DMS79 (cell line): ENCODE measurements at places on chromosomes 3 and 15.
A peak's percentile ranks its signal among the peaks of the same experiment; 100 is the strongest.

GRCh38 chr3:129176051-129176450, 7.6 kb downstream of the CNBP start:
- DNase-seq: no peak

DNA sequence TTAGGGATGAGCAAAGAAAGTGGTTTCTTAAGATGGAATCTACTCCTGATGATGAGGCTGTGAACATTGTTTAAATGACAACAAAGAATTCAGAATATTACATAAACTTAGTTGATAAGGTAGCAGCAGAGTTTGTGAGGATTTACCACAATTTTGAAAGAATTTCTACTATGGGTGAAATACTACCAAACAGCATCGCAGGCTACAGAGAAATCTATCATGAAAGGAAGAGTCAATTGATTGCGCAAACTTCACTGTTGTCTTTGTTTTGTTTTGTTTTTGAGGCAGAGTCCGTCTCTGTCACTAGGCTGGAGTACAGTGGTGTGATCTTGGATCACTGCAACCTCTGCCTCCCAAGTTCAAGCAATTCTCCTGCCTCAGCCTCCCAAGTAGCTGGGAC, 107.4 kb upstream of the SLC6A6 start:
- DNase-seq: no peak

- DNase-seq: no peak
Measured at GRCh38 chr3:180274536-180274935, 237.8 kb upstream of the PEX5L start.

DNA sequence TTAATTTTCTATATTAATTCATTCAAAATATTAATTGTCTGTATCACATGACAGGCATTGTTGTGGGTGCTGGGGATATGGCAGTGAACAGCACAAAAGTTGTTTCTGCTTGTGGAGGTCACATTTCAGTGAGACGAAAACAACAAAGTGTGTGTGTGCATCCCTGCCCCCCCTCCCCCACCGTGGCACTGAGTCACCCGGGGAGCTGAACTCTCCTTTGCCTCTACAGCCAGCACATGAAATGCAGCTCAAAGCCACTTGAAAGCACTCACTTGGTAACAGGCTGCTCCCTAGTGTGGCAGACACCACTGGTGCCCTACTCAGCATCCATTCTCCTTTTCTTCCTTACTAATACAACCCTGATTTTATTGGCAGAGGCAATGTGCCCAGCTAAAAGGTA, 16.9 kb upstream of the SCAMP5 start:
- peak; percentile 72 for DNase-seq

- no peak for DNase-seq
Measured at GRCh38 chr15:89645680-89646079, 9.6 kb downstream of the KIF7 start.

GRCh38 chr15:74349241-74349778, 18.1 kb downstream of the CYP11A1 start:
- DNase-seq: no peak

DNA sequence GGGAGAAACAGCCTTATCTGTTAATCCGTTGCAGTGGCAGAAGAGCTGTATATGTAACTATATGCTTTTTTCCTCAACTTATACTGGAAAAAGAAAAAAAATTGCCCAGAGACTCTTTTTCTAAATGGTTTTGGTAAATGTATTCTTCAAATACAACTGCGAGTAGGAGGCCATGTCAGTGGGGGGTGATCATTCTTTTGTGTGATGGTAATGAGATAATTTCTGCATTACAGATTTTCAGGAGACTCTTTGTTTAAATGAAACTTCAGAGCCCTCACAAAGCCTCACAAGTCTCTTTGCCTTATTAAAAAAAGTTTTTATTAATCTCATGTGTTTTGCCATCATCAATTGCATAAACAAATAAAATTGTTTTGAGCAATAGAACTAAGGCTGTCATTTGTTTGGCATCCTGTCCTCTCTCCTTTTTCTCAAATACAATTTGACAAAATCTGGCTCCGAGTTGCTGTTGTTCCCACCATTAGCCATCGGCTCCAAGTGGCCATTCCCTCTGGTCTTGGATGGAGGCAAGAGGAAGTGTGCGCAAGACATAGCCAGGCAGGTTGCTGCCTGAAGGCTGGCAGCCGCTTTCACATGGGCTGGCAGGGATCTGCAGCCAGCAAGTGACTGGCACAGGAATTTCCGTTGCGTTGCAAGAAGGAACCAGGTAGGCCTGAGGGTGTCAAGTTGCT, 116.7 kb downstream of the FNDC3B start:
- DNase-seq: no peak

DNA sequence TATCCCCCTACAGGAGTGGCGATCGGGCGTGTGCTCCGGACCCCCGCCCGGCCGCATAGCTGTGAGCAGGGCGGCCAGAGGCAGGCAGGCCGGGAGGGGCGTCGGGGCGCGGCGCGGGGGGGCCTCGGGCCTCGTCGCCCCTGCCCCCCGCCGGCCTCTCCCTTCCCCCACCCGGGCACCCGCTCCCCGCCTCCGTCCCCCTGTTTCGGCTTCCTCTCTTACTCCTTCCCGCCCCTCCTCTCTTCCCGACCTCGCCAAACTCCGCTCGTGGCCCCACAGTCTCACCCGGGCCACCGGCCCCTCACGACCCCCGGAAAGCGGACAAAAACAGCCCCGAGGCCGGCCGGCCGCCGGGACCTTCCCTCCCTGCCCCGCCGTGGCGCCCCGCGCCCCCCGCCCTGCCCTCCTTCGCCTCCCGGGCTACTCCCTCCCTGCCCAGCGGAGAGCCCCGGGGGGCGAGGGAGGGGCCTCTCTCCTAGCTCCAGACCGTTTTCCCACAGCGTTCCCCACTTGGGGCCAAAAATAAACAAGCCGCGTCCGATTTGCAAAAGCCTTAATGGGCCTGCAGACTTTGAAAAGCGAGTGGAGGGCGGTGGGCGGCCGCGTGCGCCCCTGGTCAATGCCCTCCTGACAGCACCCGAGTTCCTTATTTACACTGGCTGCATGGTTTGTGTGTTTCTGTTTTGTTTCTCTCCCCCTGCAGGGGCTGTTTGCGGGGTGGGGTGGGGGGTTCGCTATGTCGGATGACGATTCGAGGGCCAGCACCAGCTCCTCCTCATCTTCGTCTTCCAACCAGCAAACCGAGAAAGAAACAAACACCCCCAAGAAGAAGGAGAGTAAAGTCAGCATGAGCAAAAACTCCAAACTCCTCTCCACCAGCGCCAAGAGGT, 1.0 kb downstream of the UBE2E1 start:
- no peak for DNase-seq

DNA sequence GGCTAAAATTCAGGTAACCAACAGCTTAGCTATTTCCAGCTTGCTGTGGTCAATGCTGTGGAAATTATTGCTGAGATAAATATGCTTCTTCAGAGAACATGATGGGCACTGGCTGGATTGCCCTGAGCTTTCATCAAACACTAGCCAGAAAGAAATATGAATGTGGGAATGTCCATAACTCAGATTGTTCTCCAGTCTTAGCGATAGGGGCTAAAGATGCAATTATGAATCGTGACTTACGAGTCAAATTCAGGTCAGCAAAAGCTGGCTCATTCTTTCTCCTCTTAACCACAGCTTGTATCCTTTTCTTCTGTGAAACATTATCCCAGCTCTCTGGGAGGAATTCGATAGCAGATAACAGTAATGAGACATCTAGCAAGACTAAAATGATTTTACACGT, 307.6 kb downstream of the RYR3 start:
- no peak for DNase-seq

DNA sequence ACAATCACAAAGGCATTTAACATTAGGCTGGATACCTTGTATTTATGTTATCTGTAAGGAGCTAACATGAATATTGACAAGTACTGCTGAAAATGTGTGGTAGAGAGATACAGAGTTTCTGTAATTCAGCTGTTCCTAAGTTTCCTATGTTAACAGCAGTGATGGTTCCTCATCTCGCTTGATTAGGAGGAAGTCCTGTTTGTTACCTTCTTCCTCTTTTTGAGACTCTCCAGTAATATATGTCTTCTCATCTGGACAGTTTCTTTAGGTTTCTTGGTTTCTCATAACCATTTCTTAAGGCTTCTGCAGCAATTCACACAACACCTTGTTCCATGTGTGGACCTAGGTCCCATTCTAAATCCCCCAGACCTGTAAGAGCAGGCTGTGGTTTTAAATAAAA, 11.4 kb upstream of the PEX5L start:
- DNase-seq: no peak

DNA sequence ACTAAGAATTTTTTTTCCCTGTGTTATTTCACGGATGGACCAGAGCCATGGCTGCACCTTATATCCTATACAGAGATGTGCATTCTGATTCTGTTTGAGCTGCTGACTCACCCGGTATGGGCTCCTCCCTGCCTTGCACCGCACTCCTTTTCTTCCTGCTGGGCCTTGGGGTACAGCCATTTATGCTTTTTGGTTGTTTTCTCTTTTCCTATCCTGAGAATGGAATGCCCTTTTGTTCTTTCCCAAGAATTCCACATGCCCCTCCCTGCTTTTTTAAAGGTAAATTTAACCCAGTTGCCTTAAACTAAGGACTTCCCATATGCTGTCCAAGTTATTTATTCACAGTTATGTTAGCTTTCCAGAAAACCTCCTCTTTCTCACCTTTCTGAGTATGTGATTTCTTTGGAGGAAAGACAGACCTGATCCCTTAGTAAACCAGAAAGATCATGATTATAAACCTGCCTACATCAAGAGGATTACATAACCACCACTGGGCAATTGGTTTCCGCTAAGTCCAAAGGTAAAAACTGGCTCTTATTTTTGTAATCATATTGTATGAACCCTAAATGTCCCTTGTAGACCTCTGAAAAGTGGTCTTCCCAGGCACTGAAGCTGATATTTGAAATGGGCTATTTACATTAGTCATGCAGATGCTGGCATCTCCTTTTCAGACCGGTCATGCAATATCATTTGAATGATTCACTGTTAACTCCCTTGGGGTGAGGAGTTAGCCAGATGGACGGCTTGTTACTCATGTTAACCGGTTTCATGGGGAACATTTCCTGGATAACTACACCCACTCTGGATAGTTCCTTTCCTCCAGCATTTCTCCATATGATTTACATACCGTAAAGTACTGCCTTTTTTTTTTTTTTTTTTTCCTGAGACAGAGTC, 45.5 kb downstream of the TMOD3 start:
- no peak for DNase-seq

- no peak for DNase-seq
Measured at GRCh38 chr15:67917636-67918035, 77.8 kb upstream of the RNU6-1 start.

- no peak for DNase-seq
Measured at GRCh38 chr3:193890016-193890897, 245.7 kb upstream of the HES1 start.

- DNase-seq: no peak
Measured at GRCh38 chr15:40743921-40744814, 10.9 kb downstream of the RMDN3 start.

- DNase-seq: no peak
Measured at GRCh38 chr15:85116925-85117646, 135.4 kb downstream of the PDE8A start.

DNA sequence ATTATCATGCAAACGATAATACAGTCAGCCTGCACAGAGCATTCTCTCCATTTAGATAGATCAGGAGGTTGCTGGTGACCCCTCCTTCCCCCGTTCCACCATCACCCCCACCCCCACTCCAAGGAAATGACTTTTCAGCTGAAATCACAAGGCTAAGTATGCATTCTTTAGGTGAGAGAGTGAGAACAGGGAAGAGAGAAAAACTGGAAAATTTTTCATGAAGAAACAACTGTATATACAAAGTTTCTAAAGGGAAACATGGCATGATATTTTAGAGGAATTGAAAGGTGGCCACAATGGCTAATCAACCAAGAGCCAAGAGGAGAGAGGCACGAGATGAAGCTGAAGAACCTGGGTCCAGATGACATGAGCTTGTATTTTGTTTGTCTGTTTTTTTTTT, 22.2 kb downstream of the BCL2A1 start:
- DNase-seq: no peak

GRCh38 chr15:58387130-58387529, 44.7 kb upstream of the LIPC start:
- DNase-seq: no peak

GRCh38 chr3:62225051-62225450, 148.3 kb downstream of the FEZF2 start:
- no peak for DNase-seq

DNA sequence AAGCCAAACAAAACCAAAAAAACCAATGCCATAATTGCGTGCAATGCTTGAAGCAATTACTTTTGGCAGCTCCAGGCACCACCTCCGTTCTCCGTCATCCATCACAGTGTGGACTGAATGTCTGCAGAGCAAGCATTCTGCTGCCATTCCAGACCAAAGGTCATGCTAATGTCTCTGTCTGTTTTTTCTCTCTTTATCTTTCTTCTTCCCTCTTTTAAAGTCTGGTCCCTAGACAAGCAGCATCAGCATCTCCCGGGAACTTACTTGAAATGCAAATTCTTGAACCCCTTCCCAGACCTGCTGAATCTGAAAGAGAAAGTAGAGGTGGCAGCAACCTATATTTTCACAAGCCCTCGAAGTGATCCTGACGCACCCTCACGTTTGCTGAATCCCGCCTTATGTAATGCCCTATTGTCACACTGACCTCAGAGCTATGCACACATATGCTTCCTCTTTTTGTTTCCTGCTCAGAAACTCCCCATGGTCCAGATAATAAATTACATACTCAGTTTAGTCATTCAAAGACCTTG, 297.3 kb upstream of the PROK2 start:
- no peak for DNase-seq

DNA sequence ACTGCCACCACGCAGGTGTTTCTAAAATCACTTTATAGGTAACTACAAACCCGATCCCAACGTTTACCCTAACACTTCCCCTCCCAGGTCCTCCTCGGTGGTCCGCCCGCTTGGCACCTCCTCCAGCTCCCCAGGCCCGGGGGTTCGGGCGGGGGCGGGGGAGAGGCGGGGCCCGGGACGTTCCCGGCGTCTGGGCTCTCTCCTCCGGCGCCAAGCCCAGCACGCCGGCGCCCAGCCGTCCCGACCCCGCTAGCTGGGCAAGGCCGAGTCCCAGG, 562 bp downstream of the CGGBP1 start:
- DNase-seq: no peak

DNA sequence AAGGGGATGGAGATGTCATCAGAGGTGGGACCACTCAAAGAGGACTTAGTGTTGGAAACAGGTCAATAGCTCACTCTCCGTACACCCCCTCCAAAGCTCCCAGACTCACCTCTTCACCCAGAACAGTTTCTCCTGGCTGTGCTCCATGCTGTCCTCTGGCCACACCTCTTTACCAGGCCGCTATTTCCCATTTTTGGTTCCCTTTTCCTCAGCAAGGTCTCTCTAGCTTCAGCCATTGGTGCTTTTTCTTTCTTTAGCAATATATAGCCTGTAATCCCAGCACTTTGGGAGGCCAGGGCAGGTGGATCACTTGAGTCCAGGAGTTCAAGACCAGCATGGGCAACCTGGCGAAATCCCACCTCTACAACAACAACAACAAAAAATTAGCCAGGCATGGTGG, 123.6 kb upstream of the SMAD3 start:
- no peak for DNase-seq

GRCh38 chr15:40339621-40339945, 1.2 kb downstream of the CCDC9B start:
- no peak for DNase-seq

- no peak for DNase-seq
Measured at GRCh38 chr3:58564456-58565160, 12.6 kb downstream of the FAM107A start.
